ENCODE measurements at places on chromosomes 5 and 9. TPM values are rescaled to one million over a fixed set of nuclear protein-coding genes. Genes with fewer than 3 reads are reported as not detected.

Gene HSPA9
- total RNA-seq, result 334 TPM

Gene TAF11L12
- total RNA-seq, result not detected

Gene PCA3
- not detected for total RNA-seq

Gene PNPLA7
- total RNA-seq, result 0.64 TPM
